Activated naive CD8-positive, alpha-beta T cell treated with anti-CD3 and anti-CD28 coated beads, Interleukin-2, amount 50 U/mL, for 24 hours (primary cell): ENCODE measurements at places on chromosomes 12 and 14.

GRCh38 chr12:123905319-123905925 lies 67.2 kb downstream of the CCDC92 start:
- H3K4me3 ChIP-seq = no peak overlapping the region
- no peaks in the 10 kb centered on the region for H3K36me3 ChIP-seq
- DNase-seq = peak; percentile 67
- H3K27me3 ChIP-seq = peaks cover 5% of the 10 kb centered on the region
- H3K27ac ChIP-seq = no peak overlapping the region

GRCh38 chr14:80637756-80638619 lies 303.6 kb downstream of the CEP128 start:
- peaks cover 4% of the 10 kb centered on the region for H3K36me3 ChIP-seq
- H3K4me3 ChIP-seq = no peak overlapping the region
- no peaks in the 10 kb centered on the region for H3K4me1 ChIP-seq
- no peak overlapping the region for H3K27ac ChIP-seq
- no peaks in the 10 kb centered on the region for H3K27me3 ChIP-seq

DNA sequence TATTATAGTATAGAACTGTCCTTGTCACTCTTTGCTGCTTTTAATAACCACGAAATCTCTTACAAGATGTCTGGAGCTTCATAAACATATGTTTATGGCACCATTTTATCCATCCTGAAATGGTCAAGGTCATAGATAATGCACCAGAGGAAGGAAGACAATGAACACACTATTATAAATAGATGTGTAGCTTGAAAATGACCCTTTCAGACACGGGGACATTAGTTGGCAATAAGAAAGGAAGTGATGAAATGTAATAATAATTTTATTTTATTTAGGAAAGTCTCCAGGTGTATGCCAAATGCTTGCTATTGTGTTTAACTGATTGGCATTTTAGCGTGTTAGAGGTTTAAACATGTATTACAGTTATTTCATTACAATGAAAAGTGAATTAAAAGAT lies 36.8 kb upstream of the SLC38A2 start:
- no peaks in the 10 kb centered on the region for H3K36me3 ChIP-seq
- no peak overlapping the region for H3K4me3 ChIP-seq
- no peak for DNase-seq

GRCh38 chr12:6391013-6391412 lies 7.1 kb downstream of the LTBR start:
- no peaks in the 10 kb centered on the region for H3K4me1 ChIP-seq
- no peaks in the 10 kb centered on the region for H3K36me3 ChIP-seq
- no peak overlapping the region for H3K27ac ChIP-seq

GRCh38 chr12:4041187-4041885 lies 168.1 kb upstream of the PARP11 start:
- H3K36me3 ChIP-seq = no peaks in the 10 kb centered on the region
- H3K27ac ChIP-seq = no peak overlapping the region
- H3K4me1 ChIP-seq = peaks cover 3% of the 10 kb centered on the region
- no peak for DNase-seq

DNA sequence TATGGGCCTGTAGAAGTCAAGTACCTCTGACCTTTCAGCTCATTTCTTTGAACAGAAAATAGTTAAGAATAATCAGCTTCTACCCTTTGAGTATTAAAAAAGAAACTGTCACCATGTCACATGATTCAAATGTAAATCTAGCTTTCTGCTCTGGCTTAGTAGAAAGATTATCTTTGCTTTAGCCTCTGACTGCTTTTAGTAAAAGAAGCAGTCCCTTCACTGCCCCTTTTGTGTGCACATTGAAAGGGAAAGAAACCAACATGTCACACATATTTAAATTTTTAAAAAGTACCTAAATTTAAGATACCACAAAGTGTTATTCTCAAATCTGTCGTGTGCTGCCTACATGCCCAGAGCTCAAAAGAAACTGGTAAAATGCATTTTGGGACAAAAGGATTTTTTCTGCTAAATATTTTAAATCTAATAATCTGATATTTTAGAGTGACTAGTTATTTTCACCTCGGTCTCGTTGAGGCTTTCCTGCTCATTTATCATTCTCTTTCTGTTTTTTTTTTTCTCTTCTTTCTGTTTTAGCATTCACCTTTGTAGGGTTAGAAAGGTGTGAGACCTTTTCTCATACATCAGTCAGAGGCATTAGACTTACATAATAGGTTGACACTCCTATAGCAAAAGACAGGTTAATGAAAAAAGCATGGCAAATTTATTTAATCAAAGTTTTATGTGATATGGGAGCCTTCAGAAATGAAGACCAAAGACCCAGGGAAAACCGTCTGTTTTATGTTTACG lies 41.3 kb downstream of the SLC16A7 start:
- H3K27me3 ChIP-seq = no peaks in the 10 kb centered on the region
- H3K4me3 ChIP-seq = peak overlapping the region; percentile 32
- H3K4me1 ChIP-seq = peaks cover 61% of the 10 kb centered on the region
- peak overlapping the region; percentile 23 for H3K27ac ChIP-seq
- no peak for DNase-seq

DNA sequence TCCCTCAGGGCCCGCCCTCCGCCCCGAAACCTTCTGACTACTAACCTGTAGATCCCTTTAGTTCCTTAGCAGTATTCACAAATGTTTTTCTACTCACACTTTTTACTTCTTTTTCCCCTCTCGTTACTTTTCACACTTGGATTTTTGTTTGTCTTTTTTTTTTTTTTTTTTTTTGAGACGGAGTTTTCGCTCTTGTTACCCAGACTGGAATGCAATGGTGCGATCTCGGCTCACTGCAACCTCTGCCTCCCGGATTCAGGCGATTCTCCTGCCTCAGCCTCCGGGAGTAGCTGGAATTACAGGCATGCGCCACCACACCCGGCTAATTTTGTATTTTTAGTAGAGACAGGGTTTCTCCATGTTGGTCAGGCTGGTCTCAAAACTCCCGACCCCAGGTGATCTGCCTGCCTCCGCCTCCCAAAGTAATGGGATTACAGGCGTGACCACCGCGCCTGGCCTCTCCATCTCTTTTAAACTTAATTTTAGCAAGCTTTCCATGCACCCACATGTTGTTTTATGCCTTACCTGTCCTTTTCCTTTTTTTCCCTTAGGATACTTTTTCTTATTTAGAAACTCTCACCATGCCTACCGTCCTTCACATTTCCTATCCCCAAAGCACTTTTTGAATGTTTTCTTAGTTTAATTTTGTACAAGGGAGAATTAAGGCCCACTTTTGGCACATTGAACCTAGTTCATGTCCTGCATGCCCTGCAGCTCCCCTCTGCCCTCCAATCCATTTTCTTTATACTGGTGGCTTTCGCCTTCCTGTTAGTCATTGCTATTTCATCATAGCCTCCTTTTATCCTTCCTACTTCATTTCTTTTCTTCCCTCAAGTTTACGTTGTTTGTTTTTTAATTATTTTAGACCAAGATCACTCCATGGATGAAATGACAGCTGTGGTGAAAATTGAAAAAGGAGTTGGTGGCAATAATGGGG lies 1.1 kb downstream of the SP1 start:
- H3K36me3 ChIP-seq = peaks cover 36% of the 10 kb centered on the region
- peaks cover 44% of the 10 kb centered on the region for H3K4me1 ChIP-seq
- H3K27ac ChIP-seq = peak overlapping the region; percentile 96
- no peak for DNase-seq
- H3K4me3 ChIP-seq = peak overlapping the region; percentile 94

DNA sequence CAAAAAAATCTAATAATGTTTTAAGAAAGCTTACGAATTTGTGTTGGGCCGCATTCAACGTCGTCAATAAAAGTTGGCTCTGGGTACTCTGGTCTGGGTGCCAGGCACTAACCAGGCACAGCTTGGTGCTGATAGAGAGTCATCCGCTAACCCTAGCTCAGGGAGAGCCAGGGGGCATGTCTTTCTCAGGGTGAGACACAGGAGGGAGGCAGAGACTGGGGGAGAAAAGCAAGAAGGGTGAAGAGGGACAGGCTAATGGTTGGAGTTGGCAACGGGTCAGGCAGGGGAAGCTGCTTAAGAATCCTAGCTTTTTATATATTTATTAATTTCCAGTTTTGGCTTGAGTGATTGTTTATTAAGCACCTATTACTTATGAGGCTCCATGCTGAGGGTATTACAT lies 105.0 kb downstream of the CMKLR1 start:
- no peak overlapping the region for H3K4me3 ChIP-seq
- DNase-seq = no peak
- no peak overlapping the region for H3K27ac ChIP-seq
- no peaks in the 10 kb centered on the region for H3K36me3 ChIP-seq
- H3K4me1 ChIP-seq = no peaks in the 10 kb centered on the region

DNA sequence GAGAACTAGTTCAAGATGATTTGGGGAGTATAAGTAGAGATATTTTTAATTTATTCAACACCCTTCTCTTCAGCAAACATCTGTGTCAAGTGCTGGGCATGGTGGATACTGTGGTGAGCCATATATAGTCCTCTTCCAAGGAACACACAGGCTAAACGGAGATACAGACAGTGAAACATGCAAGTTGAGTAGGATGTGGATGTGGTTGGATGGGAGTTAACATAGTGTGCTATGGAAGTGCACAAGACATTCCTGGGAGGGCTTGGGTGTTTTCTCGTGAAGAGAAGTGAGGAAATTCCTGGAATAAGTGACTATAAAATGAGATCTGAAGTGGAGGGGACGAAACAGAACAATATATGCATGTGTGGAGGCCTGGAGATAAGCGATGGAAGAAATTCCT lies 181.1 kb upstream of the NPAS3 start:
- H3K4me3 ChIP-seq = no peak overlapping the region
- no peak for DNase-seq
- peaks cover 3% of the 10 kb centered on the region for H3K36me3 ChIP-seq
- H3K4me1 ChIP-seq = no peaks in the 10 kb centered on the region
- H3K27ac ChIP-seq = no peak overlapping the region
- H3K27me3 ChIP-seq = no peaks in the 10 kb centered on the region

DNA sequence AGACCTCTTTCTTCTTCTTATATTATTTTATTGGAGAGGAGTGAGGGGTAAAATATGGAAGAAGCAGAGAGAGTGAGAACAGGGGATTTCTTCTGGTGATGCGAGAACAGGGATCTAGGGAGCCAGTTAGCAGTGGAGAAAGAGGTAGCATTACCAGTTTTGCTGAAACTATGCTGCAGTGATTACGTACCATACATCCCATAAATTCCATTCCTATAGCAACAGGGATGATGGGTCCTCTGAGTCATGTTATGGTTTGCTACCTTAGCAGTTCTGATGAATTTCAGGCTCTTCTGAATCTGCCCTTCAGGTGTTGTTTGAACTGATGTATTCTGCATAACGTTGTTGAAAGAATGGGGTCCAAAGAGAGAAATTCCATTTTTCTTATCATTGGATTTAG lies 625.4 kb upstream of the LRFN5 start:
- H3K27ac ChIP-seq = no peak overlapping the region
- H3K4me1 ChIP-seq = no peaks in the 10 kb centered on the region
- no peaks in the 10 kb centered on the region for H3K36me3 ChIP-seq
- H3K27me3 ChIP-seq = no peaks in the 10 kb centered on the region

DNA sequence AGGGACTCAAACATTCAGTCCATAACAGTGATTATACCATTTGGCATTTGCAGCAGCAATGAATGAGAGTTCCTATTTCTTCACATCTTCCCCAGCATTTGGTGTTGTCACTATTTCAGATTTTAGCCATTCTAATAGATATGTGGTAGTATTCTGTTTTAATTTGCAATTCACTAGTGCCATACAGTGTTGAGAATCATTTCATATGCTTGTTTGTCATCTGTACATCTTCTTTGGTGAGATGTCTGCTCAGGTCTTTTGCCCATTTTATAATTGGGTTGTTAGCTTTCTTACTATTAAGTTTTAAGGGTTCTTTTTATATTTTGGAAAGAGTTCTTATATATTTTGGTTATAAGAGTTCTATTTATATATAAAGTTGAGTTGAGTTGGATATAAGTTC lies 276.5 kb downstream of the FUT8 start:
- no peak for DNase-seq
- H3K4me1 ChIP-seq = peaks cover 3% of the 10 kb centered on the region
- H3K27me3 ChIP-seq = no peaks in the 10 kb centered on the region
- no peak overlapping the region for H3K4me3 ChIP-seq

DNA sequence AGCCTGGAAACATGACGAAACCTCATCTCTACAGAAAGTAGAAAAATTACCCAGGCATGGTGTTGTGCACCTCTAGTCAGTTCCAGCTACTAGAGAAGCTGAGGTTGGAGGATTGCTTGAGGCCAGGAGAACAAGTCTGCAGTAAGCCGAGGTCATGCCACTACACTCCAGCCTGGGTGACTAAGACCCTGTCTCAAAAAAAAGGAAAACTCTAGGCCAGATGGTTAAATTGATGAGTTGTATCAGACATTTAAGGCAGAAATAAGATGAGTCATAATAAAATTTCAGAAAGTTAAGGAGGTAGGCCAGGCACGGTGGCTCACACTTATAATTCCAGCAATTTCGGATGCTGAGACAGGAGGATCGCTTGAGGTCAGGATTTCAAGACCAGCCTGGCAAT lies 10.7 kb downstream of the EIF2S1 start:
- H3K4me1 ChIP-seq = peaks cover 64% of the 10 kb centered on the region
- DNase-seq = no peak
- no peaks in the 10 kb centered on the region for H3K27me3 ChIP-seq
- peak overlapping the region; percentile 38 for H3K27ac ChIP-seq

GRCh38 chr12:6342140-6342889 lies 439 bp upstream of the TNFRSF1A start:
- H3K36me3 ChIP-seq = no peaks in the 10 kb centered on the region
- no peaks in the 10 kb centered on the region for H3K27me3 ChIP-seq
- no peak for DNase-seq
- peaks cover 47% of the 10 kb centered on the region for H3K4me1 ChIP-seq
- H3K27ac ChIP-seq = no peak overlapping the region

DNA sequence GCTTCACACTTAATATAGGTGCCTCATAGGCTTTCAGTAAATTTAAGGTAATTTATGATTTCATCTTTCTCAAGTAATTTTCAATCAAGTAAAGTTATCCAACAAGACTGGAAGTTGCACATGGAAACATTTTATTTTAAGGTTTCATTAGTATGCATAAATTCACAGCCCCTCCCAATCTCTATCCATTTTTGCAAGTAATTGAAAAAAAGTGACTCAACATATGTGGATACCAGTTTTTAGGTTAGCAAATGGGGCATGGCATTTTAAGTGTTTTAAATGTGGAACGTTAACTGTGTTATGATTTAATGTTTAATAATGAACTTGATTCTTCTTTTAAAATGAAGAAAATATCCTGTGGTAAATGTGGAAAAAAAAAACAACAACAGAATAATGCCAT lies 532.8 kb downstream of the FOXG1 start:
- no peak overlapping the region for H3K27ac ChIP-seq
- H3K4me1 ChIP-seq = no peaks in the 10 kb centered on the region
- DNase-seq = no peak

- no peak for DNase-seq
- no peaks in the 10 kb centered on the region for H3K4me1 ChIP-seq
- H3K27ac ChIP-seq = no peak overlapping the region
- no peaks in the 10 kb centered on the region for H3K36me3 ChIP-seq
These were observed 127.5 kb downstream of the TMX1 start for GRCh38 chr14:51367600-51367931.
